ENCODE measurements at places on chromosomes 2 and 18. TPM values are rescaled to one million over a fixed set of nuclear protein-coding genes. Genes with fewer than 3 reads are reported as not detected.

IL36B gene
- not detected for polyA plus RNA-seq

GCG gene
- polyA plus RNA-seq = 258 TPM

GRP gene
- not detected for polyA plus RNA-seq

AQP12B gene
- polyA plus RNA-seq = 159 TPM

ARID5A gene
- polyA plus RNA-seq = 71.1 TPM

OTX1 gene
- polyA plus RNA-seq = 0.07 TPM

GDF7 gene
- polyA plus RNA-seq = 0.09 TPM

TMEM247 gene
- polyA plus RNA-seq = not detected

TCF23 gene
- polyA plus RNA-seq = 0.18 TPM

HOXD13 gene
- polyA plus RNA-seq = not detected

SLC16A14 gene
- 1.6 TPM for polyA plus RNA-seq

MYO5B gene
- 3.3 TPM for polyA plus RNA-seq

KYNU gene
- 0.30 TPM for polyA plus RNA-seq

PREPL gene
- 12.8 TPM for polyA plus RNA-seq

ALK gene
- 0.02 TPM for polyA plus RNA-seq

DCDC2C gene
- not detected for polyA plus RNA-seq

YWHAQ gene
- polyA plus RNA-seq = 234 TPM

IGFBP2 gene
- polyA plus RNA-seq = 73.9 TPM

FBXO15 gene
- 0.31 TPM for polyA plus RNA-seq

PMAIP1 gene
- 0.46 TPM for polyA plus RNA-seq

DOK6 gene
- polyA plus RNA-seq = 0.79 TPM

GALNT1 gene
- 29.0 TPM for polyA plus RNA-seq

SLC5A7 gene
- 0.11 TPM for polyA plus RNA-seq

NGEF gene
- polyA plus RNA-seq = 2.2 TPM

IL1F10 gene
- not detected for polyA plus RNA-seq

SANBR gene
- polyA plus RNA-seq = 4.6 TPM

SERPINB3 gene
- 0.08 TPM for polyA plus RNA-seq

CHRND gene
- polyA plus RNA-seq = not detected

CD28 gene
- 2.0 TPM for polyA plus RNA-seq

CBLN2 gene
- not detected for polyA plus RNA-seq

INHBB gene
- polyA plus RNA-seq = 10.6 TPM

LTBP1 gene
- 1.3 TPM for polyA plus RNA-seq

TFPI gene
- 40.7 TPM for polyA plus RNA-seq

FBLN7 gene
- 0.66 TPM for polyA plus RNA-seq

VAMP8 gene
- polyA plus RNA-seq = 67.7 TPM

LNPK gene
- 2.2 TPM for polyA plus RNA-seq

FAM98A gene
- 50.2 TPM for polyA plus RNA-seq

SERPINB11 gene
- not detected for polyA plus RNA-seq

RFTN2 gene
- polyA plus RNA-seq = 8.0 TPM

Measured in adipose tissue (tissue), 3 donors.